ENCODE measurements at places on chromosomes 12 and 14.

DNA sequence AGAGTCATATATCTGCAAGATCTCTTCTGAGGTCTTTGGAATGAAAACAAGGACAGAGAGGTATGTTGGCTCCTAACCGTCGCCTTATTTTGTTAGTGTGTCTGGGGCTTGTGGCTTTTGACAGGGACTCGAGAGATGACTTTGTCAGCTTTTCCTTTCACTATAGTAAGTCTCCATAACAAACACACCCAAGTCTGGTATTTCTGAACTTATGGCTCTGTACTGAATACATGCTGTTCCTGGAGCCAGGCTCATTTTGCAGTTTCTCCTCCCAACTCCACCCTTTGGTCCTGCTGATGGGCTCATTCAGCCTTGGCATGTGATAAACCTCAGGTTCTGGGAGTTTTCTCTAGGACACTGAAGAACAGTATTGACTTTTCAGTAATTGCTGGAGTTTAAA is 27.7 kb upstream of the TMED10 start:
- DNase-seq = no peak

GRCh38 chr14:95157048-95157326 is 342 bp downstream of the DICER1 start:
- DNase-seq = no peak

DNA sequence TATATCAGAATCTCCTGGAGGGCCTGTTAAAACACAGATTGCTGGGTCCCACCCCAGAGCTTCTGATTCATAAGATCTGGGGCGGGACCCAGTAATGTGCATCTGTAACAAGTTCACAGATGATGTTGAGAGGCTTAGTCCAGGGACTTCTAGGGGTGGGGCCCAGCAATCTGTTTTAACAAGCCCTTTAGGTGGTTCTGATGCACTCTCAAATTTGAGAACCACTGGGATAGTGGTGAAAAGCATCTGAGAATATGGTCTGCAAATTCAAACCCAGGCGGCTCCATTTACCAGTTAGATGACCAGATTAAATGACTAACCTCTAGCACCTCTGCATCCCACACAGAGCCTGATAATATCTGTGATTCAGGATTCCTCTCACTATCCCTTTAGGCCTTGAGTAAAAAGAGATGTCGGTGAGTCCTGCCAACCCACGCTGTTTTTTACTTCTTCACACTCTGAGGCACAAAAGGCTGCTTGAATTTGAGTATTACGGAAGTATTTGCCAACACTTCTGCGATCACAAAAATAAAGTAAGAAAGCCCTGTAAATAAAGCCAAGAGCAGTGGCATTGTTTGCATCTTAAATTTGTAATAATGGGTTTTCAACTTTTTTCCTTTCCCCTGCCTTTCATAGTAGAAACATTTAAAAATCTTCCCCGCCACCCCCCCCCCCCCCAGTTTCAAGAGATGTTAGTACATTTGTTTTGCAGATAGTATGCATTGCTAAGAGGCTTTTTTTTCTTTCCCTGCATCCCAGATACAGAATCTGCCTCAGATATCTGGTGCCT is 1.8 kb upstream of the FRS2 start:
- DNase-seq = no peak

DNA sequence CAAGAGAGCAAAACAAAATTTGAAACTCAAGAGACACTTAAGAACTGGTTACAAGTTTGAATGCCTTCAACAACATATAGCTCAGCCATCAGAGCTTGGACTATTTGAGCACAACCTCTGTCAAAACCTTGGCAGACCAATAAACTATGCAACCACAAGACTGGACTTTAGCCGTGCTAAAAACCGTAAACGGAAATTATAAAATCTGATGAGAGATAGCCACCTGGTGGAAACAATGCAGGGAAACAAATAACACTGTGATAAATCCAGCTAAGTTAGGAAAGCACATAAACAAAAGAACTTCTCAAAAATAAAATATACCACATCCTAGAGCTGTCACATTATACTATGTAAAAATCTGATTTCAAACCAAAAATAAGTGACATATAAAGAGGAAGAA is 1074.2 kb upstream of the NOVA1 start:
- no peak for DNase-seq

DNA sequence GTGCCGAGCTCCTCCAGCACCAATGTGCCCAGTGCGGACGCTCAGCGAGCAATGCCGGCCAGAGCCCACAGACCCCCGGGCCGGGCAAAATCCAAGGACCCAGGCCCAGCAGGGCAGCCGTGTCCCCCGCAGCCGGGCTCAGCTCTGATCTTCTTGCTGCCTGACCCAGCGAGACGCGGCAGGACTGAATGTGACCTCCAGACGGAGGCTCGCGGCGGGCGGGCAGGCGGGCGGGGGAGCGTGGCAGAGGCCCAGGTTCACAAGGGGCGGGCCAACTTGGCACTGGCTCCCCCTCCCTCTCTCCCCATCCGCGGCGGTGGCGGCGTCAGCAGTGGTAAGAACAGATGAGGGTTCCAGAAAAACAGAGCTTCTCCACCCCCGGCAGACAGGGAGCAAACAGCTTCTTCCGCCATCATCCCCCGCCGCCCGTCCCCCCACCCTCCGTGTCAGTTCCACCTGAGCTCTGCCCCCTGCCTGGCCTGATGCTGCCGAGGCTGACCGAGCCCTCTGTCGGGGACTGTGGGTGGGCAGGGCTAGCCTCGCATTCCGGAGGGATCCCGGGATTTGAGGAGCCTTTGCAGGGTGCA is 94.3 kb downstream of the RFLNA start:
- DNase-seq = peak; percentile 94

- no peak for DNase-seq
Measured at GRCh38 chr12:102797528-102797927, 119.5 kb downstream of the PAH start.
